Diencephalon (tissue), 1 donor: ENCODE measurements at places on chromosomes 6 and 20. TPM values are rescaled to one million over a fixed set of nuclear protein-coding genes. Genes with fewer than 3 reads are reported as not detected.

The TCF15 gene
- 0.23 TPM for total RNA-seq

The SLC44A4 gene
- total RNA-seq: not detected

The TSPO2 gene
- total RNA-seq: not detected

The SULF2 gene
- 52.6 TPM for total RNA-seq

The TDP2 gene
- 33.4 TPM for total RNA-seq

The SEMG1 gene
- not detected for total RNA-seq

The WFDC9 gene
- not detected for total RNA-seq

The TRIM40 gene
- total RNA-seq: not detected

The PHF10 gene
- total RNA-seq: 32.3 TPM
